ENCODE measurements at places on chromosomes 4 and X.

DNA sequence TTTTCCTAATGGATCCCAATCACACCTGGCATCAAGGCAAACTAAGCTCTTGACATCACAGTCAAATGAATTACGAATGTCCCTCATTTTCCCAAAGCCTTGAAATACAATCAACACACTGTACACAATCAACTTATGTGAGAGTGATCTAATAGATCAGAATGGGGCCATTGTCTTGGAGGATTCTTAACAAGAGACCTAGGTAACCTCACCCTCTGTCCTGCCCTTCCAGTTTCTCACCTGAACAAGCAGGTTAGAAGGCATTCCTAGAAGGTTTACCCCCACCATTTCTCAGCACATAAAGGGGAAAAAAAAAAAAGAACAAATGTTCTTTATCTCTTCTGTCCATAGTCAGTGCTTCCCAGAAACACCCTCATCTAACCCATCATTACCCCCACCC lies 6.3 kb downstream of the SLC39A8 start:
- no peak for DNase-seq

DNA sequence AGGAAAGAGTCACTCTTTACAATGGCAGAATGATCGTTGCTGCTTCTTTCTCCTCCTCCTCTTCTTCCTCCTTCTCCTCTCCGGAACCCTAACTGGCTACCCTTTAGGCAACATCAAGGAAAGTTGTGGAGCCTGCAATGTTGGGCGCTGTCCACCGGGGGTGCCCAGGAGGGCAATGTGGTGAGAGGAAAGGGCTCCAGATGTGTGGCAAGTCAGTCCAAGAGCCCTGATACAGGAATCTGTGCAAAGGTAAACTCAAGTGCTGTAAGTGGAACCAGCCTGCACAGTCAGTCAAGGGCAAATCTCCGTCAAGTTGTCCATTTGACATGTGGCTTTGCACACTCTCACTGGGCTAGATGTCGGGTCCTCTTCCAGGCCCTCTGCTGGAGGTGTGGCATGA lies 2.8 kb downstream of the RTL5 start:
- no peak for DNase-seq

- no peak for DNase-seq
Measured at GRCh38 chr4:1808396-1808795, 15.3 kb downstream of the FGFR3 start.

DNA sequence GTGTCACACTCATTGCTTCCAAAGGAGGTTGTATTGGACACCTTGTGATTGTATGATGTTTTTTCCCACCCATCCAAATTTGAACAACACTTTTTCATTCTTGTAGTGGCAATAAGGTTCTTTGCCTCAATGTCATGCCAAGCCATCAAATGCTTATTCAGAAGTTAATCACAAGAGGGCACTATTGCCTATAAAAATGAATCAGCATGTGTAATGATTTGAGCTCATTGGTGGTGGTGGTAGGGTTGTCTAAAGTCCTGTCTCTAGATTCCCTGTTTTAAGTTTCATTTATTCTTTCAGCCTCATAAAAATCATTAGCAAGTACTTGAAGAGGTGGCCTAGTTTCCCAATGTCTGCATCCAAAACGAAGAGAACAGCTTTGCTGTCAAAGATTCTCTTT lies 37.0 kb downstream of the IRS4 start:
- no peak for DNase-seq

DNA sequence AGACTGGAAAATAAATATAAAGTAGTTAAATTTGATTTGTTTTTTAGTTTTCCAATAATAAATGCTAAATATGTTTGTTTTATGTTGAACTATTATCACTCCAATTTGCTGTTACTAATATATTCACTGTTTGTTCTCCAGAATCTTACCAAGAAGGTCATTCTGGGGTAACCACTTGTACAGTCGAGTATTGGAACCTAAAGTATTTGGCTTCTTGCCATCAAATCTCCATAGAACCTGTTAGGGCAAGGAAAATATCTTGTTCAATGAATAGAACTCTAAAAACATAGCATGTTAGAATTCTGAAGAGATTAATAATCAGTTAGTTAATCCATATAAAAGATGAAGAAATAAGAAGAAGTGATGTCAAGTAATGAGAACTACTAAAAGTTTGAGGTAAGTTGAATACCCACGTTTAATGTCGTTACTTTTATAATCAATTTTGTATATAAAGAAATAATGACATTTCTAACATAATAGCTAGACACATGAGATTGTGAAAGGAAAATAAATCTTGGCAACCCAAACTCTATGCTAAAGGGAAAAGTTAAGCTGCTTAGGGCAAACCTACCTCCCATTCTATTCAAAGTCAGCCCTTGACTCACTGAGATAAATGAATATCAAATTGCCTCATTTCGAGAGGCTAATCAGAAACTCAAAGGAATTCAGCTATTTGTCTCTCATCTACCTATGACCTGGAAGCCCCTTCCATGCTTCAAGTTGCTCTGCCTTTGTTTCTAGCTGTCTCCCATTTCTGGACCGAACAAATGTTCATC lies 15.3 kb downstream of the UGT2B15 start:
- DNase-seq = no peak

DNA sequence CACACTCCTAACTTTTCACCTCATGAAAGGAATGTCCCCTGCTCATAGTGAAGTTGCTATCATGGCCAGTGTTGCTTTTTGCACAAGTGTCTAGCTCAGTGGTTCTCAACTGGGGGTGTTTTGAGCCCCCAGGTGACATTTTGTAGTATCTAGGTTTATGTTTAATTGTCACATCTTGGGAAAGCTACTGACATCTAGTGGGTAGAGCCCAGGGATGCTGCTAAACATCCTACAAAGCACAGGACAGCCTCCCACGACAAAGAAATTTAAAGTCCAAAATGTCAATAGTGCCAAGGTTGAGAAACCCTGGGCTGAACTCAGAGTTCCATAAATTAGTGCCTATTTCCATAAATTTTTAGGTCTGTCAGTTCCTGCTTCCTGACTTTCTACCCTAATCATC lies 70.7 kb upstream of the HCCS start:
- no peak for DNase-seq
